Left ventricle myocardium inferior (tissue), 1 donor: ENCODE measurements at places on chromosomes 13 and 19.

- no peak for DNase-seq
These were observed 14.3 kb upstream of the ZNF254 start for GRCh38 chr19:24072720-24073119.

- DNase-seq: no peak
These were observed 115.0 kb downstream of the COG6 start for GRCh38 chr13:39770221-39771090.

DNA sequence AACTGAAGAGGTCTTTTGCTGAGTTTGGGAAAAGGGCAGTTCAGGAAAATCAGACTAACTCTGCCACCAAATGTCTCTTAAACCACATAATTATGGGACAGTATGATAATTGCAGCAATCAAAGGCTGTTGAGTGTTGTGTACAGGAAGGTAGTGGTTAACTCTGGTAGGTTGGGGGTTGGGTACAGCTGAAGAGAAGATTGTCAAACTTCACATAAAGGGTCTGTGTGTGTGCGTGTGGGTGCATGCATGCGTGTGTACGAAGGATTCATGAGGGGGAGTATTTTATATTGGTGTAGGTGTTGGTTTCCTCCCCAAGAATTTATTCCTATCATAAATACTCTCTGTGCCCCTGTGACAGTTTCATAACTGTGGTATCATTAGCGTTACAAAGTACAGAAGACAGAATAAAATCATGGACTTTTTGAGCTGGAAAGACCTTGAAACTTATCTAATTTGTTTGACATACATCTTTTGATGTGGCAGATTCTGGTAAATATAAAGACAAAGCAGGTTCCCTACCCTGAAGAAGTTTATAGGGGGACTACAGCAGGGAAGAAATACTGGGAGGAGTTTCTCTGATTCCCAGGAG, 94.1 kb downstream of the PCCA start:
- DNase-seq: no peak

GRCh38 chr13:104584481-104584880, 1518.3 kb upstream of the SLC10A2 start:
- no peak for DNase-seq

GRCh38 chr13:94305033-94305432, 174.4 kb downstream of the DCT start:
- no peak for DNase-seq

- no peak for DNase-seq
These were observed 56.2 kb downstream of the LACC1 start for GRCh38 chr13:43935878-43936277.
